ENCODE measurements at places on chromosomes 1 and 21.

DNA sequence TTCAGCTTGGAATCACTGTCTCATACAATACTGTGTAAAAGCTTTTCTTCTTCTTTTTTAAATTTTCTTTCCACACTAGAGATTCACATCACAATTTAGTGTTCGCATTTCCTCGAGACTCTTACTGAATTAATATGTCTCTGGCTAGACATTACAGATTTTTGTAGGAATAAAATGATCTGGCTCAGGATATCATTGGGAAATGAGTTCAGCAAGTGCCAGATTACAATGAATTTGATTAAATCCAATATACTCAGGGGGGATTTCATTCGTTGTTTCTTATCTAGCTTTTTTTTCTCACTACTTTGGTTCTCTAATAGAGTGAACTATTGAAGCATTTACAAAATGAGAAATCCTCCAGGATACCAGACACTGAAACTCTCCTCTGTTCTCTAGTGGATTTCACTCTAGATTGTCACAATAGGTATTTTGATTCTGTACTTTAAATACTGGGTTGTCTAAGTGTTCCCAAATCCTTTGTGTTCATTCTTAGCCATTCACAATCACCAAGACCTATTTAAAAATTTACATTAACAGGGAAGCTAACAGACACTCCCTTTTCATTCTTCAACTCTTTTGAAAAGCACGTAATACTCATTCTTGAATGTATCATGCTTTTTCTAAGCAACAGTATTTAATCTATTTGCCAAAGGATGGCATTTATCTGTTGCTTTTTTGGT lies 2.8 kb upstream of the TSEN15 start:
- no peak for DNase-seq
- H3K4me1 ChIP-seq: peaks cover 20% of the 10 kb centered on the region
- no peaks in the 10 kb centered on the region for H3K36me3 ChIP-seq
- H3K27me3 ChIP-seq: no peaks in the 10 kb centered on the region

DNA sequence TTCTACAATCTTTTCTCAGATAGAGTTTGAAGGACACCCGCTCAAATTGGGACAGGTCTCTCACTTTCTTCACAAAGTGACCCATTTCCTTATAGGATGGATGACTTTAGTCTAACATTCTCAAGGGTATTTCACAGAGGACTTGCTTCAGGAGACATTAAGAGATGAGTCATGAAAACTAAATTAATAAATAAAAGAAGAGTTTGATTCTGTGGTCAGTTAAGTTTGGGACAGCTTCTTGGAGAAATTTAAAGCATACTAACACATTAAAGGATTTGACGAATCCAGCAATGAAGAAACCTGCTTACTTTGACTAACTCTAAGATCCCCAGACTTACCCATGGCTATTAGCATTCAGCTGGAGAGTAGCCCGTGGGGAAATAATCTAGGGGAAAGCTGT lies 95.6 kb upstream of the RAB3GAP2 start:
- H3K4me3 ChIP-seq: no peak overlapping the region
- peaks cover 24% of the 10 kb centered on the region for H3K4me1 ChIP-seq
- DNase-seq: no peak
- no peaks in the 10 kb centered on the region for H3K36me3 ChIP-seq
- no peaks in the 10 kb centered on the region for H3K27me3 ChIP-seq

GRCh38 chr1:56644919-56645676 lies at the start of gene PRKAA2:
Gene PRKAA2, plus strand, starts transcription at chr1:56645314. Its CDS starts 74 bp downstream, at chr1:56645388.
- H3K27me3 ChIP-seq: no peaks in the 10 kb centered on the region
- H3K27ac ChIP-seq: no peak within 1 kb of the TSS
- no peaks in the 10 kb centered on the region for H3K36me3 ChIP-seq
- peaks cover 6% of the 10 kb centered on the region for H3K4me1 ChIP-seq
- H3K4me3 ChIP-seq: peak within 1 kb of the TSS; percentile 67
- peak; percentile 91 for DNase-seq

GRCh38 chr1:42938645-42939615 lies 19.7 kb downstream of the SLC2A1 start:
- peaks cover 45% of the 10 kb centered on the region for H3K36me3 ChIP-seq
- peaks cover 54% of the 10 kb centered on the region for H3K4me1 ChIP-seq
- no peak for DNase-seq
- no peak overlapping the region for H3K4me3 ChIP-seq
- H3K27ac ChIP-seq: no peak overlapping the region
- H3K27me3 ChIP-seq: no peaks in the 10 kb centered on the region

- H3K4me1 ChIP-seq: no peaks in the 10 kb centered on the region
- H3K36me3 ChIP-seq: peaks cover 40% of the 10 kb centered on the region
- H3K27me3 ChIP-seq: no peaks in the 10 kb centered on the region
- no peak overlapping the region for H3K4me3 ChIP-seq
Observed at GRCh38 chr1:28565040-28565439, 12.2 kb downstream of the TRNAU1AP start.

- no peaks in the 10 kb centered on the region for H3K27me3 ChIP-seq
- peak overlapping the region; percentile 48 for H3K27ac ChIP-seq
- peak overlapping the region; percentile 77 for H3K4me3 ChIP-seq
- H3K36me3 ChIP-seq: peaks cover 24% of the 10 kb centered on the region
- 0 out of 2 replicates have a peak, but pooled peaks cover 5% of the 10 kb centered on the region for H3K4me1 ChIP-seq
Observed at GRCh38 chr1:205811660-205812059, 1.3 kb downstream of the SLC41A1 start.

DNA sequence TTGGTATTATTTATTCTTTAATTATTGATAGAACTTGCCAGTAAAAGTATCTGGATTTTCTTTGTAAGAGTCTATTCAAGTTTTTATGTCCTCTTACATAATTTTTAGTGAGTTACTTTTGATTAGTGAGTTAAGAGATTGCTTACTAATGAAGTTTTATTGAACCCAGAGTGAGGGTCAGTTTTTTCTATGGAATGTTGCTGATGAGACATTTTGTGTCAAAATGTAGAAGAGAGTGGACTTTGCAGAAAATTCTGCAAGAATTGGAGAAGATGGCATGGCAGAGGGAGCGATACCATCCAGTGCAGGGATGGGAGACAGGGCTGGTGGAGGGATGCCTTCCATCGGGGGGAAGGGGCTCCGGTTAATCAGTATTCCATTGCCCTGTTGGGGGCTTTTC lies 11.0 kb downstream of the MTARC2 start:
- no peak overlapping the region for H3K4me3 ChIP-seq
- no peak for DNase-seq
- no peaks in the 10 kb centered on the region for H3K4me1 ChIP-seq
- no peak overlapping the region for H3K27ac ChIP-seq

DNA sequence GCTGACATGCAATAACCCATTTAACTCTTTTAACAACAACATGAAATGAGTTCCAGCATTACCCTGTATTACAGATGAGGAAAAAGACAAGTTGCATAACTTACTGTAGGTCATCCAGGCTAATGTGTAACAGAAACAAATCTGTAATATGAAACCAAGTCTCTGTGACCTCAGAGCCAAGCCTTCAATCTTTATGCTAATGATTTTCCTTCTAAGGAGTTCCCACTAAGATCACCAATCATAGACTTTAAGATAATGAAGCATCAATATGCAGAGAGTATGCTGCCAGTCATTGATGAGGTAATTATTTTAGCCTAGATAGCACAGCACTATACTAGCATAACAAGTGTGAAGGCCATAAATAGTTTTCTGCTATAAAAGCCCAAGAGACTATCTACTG lies 35.6 kb upstream of the RNPC3 start:
- H3K27me3 ChIP-seq: no peaks in the 10 kb centered on the region
- DNase-seq: no peak
- no peak overlapping the region for H3K4me3 ChIP-seq
- H3K27ac ChIP-seq: no peak overlapping the region

DNA sequence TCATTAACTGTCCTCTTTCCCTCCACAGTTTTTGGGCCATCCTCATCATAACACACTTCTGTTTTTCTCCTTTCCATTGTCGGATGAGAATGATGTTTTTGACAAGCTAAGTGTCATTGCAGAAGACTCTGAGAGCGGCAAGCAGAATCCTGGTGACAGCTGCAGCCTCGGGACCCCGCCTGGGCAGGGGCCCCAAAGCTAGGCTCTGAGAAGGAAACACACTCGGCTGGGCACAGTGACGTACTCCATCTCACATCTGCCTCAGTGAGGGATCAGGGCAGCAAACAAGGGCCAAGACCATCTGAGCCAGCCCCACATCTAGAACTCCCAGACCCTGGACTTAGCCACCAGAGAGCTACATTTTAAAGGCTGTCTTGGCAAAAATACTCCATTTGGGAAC lies 28.6 kb upstream of the IFNAR1 start:
- H3K4me1 ChIP-seq: no peaks in the 10 kb centered on the region
- H3K27me3 ChIP-seq: no peaks in the 10 kb centered on the region
- peaks cover 3% of the 10 kb centered on the region for H3K36me3 ChIP-seq
- no peak for DNase-seq
- no peak overlapping the region for H3K4me3 ChIP-seq

All from SK-N-SH (cell line).